A549 treated with dexamethasone at 1 μM for 4 hours (cell line): ENCODE measurements at places on chromosomes 6 and 20. TPM values are rescaled to one million over a fixed set of nuclear protein-coding genes. Genes with fewer than 3 reads are reported as not detected.

KHDC1L gene
- total RNA-seq = 0.25 to 0.41 TPM (median 0.28 TPM) in 3 of 5 replicates, not detected in the others

SRSF3 gene
- 485 to 703 TPM (median 506 TPM) in 5 replicates for total RNA-seq

AURKA gene
- 94.0 to 106 TPM (median 104 TPM) in 5 replicates for total RNA-seq

EYA2 gene
- total RNA-seq = 2.2 to 3.2 TPM (median 2.6 TPM) in 5 replicates

ZNF76 gene
- 6.4 to 10.3 TPM (median 9.3 TPM) in 5 replicates for total RNA-seq

SUMO4 gene
- not detected in 5 replicates for total RNA-seq

ARFGEF2 gene
- 11.2 to 17.9 TPM (median 15.7 TPM) in 5 replicates for total RNA-seq

ADTRP gene
- 0.29 to 0.90 TPM (median 0.75 TPM) in 5 replicates for total RNA-seq

IRAK1BP1 gene
- 0.61 to 0.81 TPM (median 0.62 TPM) in 5 replicates for total RNA-seq

GATA5 gene
- total RNA-seq = 0.45 to 0.86 TPM (median 0.75 TPM) in 5 replicates

BTN1A1 gene
- not detected in 5 replicates for total RNA-seq

CALHM5 gene
- total RNA-seq = 0.02 to 0.06 TPM (median 0.06 TPM) in 5 replicates
